ENCODE measurements at places on chromosomes 4 and X. TPM values are rescaled to one million over a fixed set of nuclear protein-coding genes. Genes with fewer than 3 reads are reported as not detected.

The CTAG1A gene
- polyA plus RNA-seq: not detected

The ZIC3 gene
- polyA plus RNA-seq: not detected

The GUCY1A1 gene
- 1.2 TPM for polyA plus RNA-seq

The SHROOM2 gene
- polyA plus RNA-seq: 1.4 TPM

The SPATA4 gene
- polyA plus RNA-seq: not detected

The SPANXA1 gene
- not detected for polyA plus RNA-seq

The PCDH18 gene
- 4.2 TPM for polyA plus RNA-seq

The FSTL5 gene
- not detected for polyA plus RNA-seq

The FRMPD4 gene
- polyA plus RNA-seq: not detected

The CNKSR2 gene
- 0.60 TPM for polyA plus RNA-seq

The DDIT4L gene
- not detected for polyA plus RNA-seq

The IL2RG gene
- polyA plus RNA-seq: 14.4 TPM

The HEPH gene
- polyA plus RNA-seq: 58.4 TPM

The RASSF6 gene
- 6.6 TPM for polyA plus RNA-seq

The ZDHHC9 gene
- 18.0 TPM for polyA plus RNA-seq

The TMEM31 gene
- polyA plus RNA-seq: not detected

The SLC34A2 gene
- polyA plus RNA-seq: 0.03 TPM

The CXorf66 gene
- not detected for polyA plus RNA-seq

The LINC00632 gene
- polyA plus RNA-seq: 1.8 TPM

The TEC gene
- polyA plus RNA-seq: 1.2 TPM

The IL1RAPL1 gene
- not detected for polyA plus RNA-seq

The FOXO4 gene
- 14.7 TPM for polyA plus RNA-seq

The ENPEP gene
- polyA plus RNA-seq: 0.60 TPM

The ADAMTS3 gene
- polyA plus RNA-seq: not detected

The NAP1L3 gene
- polyA plus RNA-seq: 1.9 TPM

The LDOC1 gene
- 1.2 TPM for polyA plus RNA-seq

The GNPDA2 gene
- 5.1 TPM for polyA plus RNA-seq

The TEX11 gene
- polyA plus RNA-seq: 2.3 TPM

The PDE6B gene
- polyA plus RNA-seq: 4.1 TPM

The NPFFR2 gene
- 0.04 TPM for polyA plus RNA-seq

The DOK7 gene
- 1.2 TPM for polyA plus RNA-seq

The UGT2B15 gene
- 6.0 TPM for polyA plus RNA-seq

The PASD1 gene
- polyA plus RNA-seq: not detected

The TMEM128 gene
- 20.8 TPM for polyA plus RNA-seq

The ABLIM2 gene
- 15.0 TPM for polyA plus RNA-seq

The FRMD7 gene
- not detected for polyA plus RNA-seq

The CLGN gene
- polyA plus RNA-seq: 0.23 TPM

The RRH gene
- polyA plus RNA-seq: not detected

The FAM184B gene
- polyA plus RNA-seq: 0.23 TPM

The SORBS2 gene
- 7.9 TPM for polyA plus RNA-seq

The FHIP1A gene
- 3.0 TPM for polyA plus RNA-seq

The ATXN3L gene
- polyA plus RNA-seq: not detected

The RIPPLY1 gene
- not detected for polyA plus RNA-seq

The ETDA gene
- polyA plus RNA-seq: not detected

The OPRPN gene
- polyA plus RNA-seq: not detected

The PPP4R3C gene
- polyA plus RNA-seq: not detected

The ADGRL3 gene
- under 0.01 TPM for polyA plus RNA-seq

The SPARCL1 gene
- 145 TPM for polyA plus RNA-seq

The ARHGEF38 gene
- polyA plus RNA-seq: 1.8 TPM

The MAGEA8 gene
- not detected for polyA plus RNA-seq

The NAA10 gene
- polyA plus RNA-seq: 128 TPM

The CT83 gene
- polyA plus RNA-seq: not detected

The CLDN34 gene
- polyA plus RNA-seq: not detected

The PRRG3 gene
- polyA plus RNA-seq: 1.8 TPM

The CCSER1 gene
- 3.7 TPM for polyA plus RNA-seq

The TLR6 gene
- polyA plus RNA-seq: 0.92 TPM

The SHOX gene
- 0.06 TPM for polyA plus RNA-seq

The PRSS12 gene
- polyA plus RNA-seq: 6.2 TPM
